ENCODE measurements at places on chromosomes 1 and 21. TPM values are rescaled to one million over a fixed set of nuclear protein-coding genes. Genes with fewer than 3 reads are reported as not detected.

- no peak overlapping the region for H3K4me3 ChIP-seq
- no peaks in the 10 kb centered on the region for H3K27me3 ChIP-seq
- no peak overlapping the region for H3K27ac ChIP-seq
- no peaks in the 10 kb centered on the region for H3K36me3 ChIP-seq
- H3K4me1 ChIP-seq: peaks cover 6% of the 10 kb centered on the region
Observed at GRCh38 chr1:82991569-82991968, 1007.4 kb downstream of the TTLL7 start.

DNA sequence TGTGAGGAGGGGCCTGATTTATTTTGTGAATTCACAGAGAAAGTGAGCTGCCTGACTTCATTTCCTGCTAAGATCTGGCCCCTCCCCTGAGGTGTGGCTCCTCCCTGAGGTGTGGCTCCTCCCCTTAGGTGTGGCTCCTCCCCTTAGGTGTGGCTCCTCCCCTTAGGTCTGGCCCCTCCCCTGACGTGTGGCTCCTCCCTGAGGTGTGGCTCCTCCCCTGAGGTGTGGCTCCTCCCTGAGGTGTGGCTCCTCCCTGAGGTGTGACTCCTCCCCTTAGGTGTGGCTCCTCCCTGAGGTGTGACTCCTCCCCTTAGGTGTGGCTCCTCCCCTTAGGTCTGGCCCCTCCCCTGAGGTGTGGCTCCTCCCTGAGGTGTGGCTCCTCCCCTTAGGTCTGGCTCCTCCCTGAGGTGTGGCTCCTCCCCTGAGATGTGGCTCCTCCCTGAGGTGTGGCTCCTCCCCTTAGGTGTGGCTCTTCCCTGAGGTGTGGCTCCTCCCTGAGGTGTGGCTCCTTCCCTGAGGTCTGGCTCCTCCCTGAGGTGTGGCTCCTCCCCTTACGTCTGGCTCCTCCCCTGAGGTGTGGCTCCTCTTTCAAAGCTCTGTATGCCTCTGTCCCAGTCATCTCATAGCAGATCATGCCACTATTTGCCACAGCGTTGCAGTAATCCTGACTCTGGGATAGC lies 26.9 kb upstream of the LRRC3 start:
- H3K4me1 ChIP-seq: no peaks in the 10 kb centered on the region
- no peak for DNase-seq
- no peaks in the 10 kb centered on the region for H3K27me3 ChIP-seq
- H3K36me3 ChIP-seq: no peaks in the 10 kb centered on the region
- H3K4me3 ChIP-seq: no peak overlapping the region

DNA sequence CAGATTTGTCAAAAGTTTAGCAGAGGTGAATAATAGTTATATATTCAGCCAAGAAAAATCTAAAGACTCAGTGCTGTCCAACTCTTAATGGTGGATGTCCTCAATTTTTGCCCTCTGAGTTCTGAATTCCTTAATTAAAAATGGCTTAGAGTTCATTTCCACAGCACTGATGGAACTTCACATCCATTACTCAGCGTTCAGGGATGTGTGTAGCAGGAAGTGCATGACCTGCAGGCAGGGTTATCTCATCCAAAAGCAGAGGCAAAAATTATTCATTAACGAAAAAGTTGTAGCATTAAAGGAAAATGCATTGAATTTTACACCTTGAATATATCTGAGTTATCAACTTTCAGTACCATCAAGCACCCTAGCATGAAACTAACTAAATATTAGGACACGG lies 96.7 kb downstream of the ZP4 start:
- H3K36me3 ChIP-seq: no peaks in the 10 kb centered on the region
- no peak overlapping the region for H3K27ac ChIP-seq
- H3K27me3 ChIP-seq: no peaks in the 10 kb centered on the region
- H3K4me1 ChIP-seq: no peaks in the 10 kb centered on the region
- no peak overlapping the region for H3K4me3 ChIP-seq

GRCh38 chr1:226403201-226404034 lies 4.5 kb downstream of the PARP1 start:
- no peaks in the 10 kb centered on the region for H3K27me3 ChIP-seq
- H3K36me3 ChIP-seq: peaks cover 16% of the 10 kb centered on the region
- H3K4me1 ChIP-seq: peaks cover 72% of the 10 kb centered on the region
- DNase-seq: no peak
- no peak overlapping the region for H3K4me3 ChIP-seq

Gene CD160
- total RNA-seq: not detected

Gene RIIAD1
- not detected for total RNA-seq

- no peak for DNase-seq
- H3K27ac ChIP-seq: no peak overlapping the region
- H3K27me3 ChIP-seq: no peaks in the 10 kb centered on the region
- no peaks in the 10 kb centered on the region for H3K4me1 ChIP-seq
Observed at GRCh38 chr1:233549404-233549803, 64.5 kb upstream of the KCNK1 start.

Gene ATF3
- 6.5 TPM for total RNA-seq

DNA sequence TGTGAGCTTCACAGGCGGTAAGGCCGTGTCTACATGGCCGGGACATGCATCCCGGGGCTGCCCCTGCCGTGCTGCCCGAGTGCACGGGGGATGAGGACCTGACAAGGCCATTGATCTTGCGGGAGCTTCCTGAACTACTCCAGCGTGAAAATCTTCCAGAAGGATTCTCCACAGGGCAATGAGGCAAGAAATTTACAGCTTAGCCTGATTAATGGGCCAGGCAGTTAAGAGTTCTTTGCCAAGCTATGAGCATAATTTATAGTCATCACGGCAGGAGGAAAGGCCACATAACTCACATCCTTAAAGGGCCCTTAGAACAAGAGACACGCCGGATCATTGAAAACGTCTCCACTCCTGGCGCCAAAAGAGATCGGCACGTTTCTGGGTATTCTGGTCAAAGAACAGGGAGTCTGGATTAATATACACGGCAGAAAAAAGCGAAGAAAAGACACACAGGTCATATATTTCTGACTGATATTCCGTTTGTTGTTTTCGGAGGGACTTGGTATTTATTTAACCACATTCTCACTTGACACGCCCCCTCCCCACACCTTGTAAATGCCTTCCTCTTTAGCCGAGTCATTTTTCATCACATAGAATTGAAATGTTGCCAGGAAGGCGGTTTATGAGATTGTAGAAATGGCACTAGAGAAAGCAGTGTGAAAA lies 180.5 kb downstream of the DYRK1A start:
- no peaks in the 10 kb centered on the region for H3K36me3 ChIP-seq
- H3K4me3 ChIP-seq: no peak overlapping the region
- no peak overlapping the region for H3K27ac ChIP-seq
- no peak for DNase-seq

Gene PRR9
- not detected for total RNA-seq

DNA sequence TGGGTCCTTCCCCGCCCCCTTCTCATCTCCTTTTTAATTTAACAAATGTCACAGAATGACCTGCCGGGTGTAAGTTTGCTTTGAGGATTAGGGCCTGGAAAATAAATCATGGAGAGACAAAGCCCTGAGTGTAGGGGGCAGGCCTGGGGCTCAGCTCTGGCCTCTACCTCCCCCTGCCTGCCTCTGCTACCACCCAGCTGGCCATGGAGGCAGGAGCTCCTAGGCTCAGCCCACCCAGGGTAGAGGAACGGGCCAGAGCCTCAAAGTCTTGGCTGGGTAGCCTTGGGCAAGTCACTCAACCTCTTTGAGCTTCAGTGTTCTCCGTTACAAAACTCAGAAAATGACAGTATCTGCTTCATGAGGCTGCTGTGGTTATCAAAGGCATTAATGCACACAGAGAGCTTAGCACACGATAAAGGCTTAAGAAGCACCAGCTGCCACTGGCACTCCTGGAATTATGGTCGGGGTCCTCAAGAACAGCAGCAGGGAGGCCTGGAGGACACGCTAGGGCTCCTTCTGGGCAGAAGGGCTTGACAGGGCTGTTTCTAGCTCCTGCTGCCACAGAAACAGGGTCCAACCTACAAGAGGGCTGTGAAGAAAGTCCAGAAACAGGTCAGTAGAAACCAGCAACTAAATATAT lies 39.0 kb downstream of the LRP8 start:
- H3K27ac ChIP-seq: no peak overlapping the region
- peaks cover 36% of the 10 kb centered on the region for H3K36me3 ChIP-seq
- H3K4me3 ChIP-seq: no peak overlapping the region
- no peaks in the 10 kb centered on the region for H3K27me3 ChIP-seq
- no peaks in the 10 kb centered on the region for H3K4me1 ChIP-seq

Gene CELA2B
- total RNA-seq: not detected

Gene REN
- 0.99 TPM for total RNA-seq

Gene SLC44A3
- total RNA-seq: 11.7 TPM

- H3K4me3 ChIP-seq: no peak overlapping the region
- no peaks in the 10 kb centered on the region for H3K27me3 ChIP-seq
- H3K4me1 ChIP-seq: peaks cover 35% of the 10 kb centered on the region
- no peak for DNase-seq
Observed at GRCh38 chr1:236516929-236517704, 6.7 kb upstream of the LGALS8 start.
